ENCODE measurements at places on chromosomes 12 and 14. TPM values are rescaled to one million over a fixed set of nuclear protein-coding genes. Genes with fewer than 3 reads are reported as not detected.

- no peak overlapping the region for H3K4me3 ChIP-seq
- H3K4me1 ChIP-seq: no peaks in the 10 kb centered on the region
- no peak overlapping the region for H3K27ac ChIP-seq
Observed at GRCh38 chr12:106235770-106236169, 12.1 kb downstream of the CKAP4 start.

Gene SLC4A8
- 49.5 TPM for total RNA-seq

Gene SLC24A4
- total RNA-seq: 0.18 TPM

DNA sequence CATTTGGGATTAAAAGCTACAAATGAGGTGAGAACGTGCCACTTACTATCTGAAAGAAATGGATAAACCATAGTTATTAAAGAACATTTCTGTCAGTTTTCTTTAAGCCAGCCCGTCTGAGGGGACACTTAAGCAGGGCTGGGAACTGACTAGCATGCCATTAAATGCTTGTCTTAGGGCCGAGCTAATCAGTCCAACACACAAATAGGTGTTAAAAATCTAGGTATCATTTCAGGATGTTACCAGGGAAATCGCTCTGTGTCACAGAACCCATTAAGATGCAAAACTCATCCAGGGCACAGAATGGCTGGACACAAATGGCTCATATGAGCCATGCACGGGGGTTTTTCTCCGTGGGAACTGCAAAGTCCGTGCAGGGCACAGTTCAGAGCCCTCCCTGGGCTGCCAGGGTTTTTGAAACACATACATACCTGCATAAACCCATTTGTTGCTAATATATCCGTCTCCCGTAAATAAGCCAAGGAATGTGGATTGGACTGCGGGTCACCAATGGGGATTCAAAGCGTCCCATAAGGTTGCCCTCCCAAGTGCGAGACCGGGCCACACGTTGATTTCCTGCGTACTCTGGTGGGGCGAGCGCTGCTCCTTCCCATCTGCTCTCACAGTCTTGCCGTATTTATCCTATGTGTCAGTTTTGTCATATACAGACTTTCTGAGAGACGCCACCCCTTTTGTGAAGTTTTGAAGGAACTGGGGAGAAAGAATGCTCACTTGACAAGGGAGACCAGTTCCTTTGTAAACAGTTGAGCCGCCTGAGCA is 5.4 kb upstream of the GSC start:
- no peak overlapping the region for H3K4me3 ChIP-seq
- peaks cover 10% of the 10 kb centered on the region for H3K4me1 ChIP-seq
- H3K36me3 ChIP-seq: no peaks in the 10 kb centered on the region
- DNase-seq: no peak

DNA sequence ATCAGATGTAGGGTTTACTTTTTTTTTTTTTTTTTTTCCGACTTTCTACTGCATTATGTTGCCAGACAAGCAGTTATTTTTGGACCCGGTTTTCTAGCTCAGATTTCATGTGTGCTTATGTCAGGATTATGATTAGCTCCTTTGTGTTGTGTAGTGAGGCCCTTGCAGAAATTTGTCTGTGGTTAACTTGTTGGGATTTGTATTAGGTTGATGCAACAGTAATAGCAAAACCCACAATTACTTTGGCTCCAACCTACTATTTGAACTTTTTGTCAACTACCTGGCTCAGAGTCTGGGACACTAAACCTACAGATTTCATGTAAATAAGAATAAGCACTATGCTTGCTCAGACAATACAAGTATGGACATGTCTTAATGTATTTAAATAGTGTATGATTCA is 44.1 kb upstream of the KCNJ8 start:
- no peak overlapping the region for H3K27ac ChIP-seq
- no peak overlapping the region for H3K4me3 ChIP-seq
- no peaks in the 10 kb centered on the region for H3K27me3 ChIP-seq
- DNase-seq: no peak
- no peaks in the 10 kb centered on the region for H3K36me3 ChIP-seq

DNA sequence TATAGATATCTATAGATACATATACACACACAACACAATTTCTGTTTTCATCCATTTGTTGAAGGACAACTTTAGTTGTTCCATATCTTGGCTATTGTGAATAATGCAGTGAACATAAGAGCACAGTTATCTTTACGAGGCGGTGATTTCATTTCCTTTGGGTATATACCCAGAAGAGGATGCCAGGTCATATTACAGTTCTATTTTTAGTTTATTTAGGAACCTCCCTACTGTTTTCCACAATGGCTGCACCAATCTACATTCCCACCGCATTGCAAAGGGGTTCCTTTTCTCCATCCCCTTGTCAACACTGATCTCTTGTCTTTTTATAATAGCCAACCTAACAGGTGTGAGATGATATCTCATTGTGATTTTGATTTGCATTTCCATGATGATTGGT is 143.4 kb upstream of the ARHGAP5 start:
- no peak for DNase-seq
- H3K4me1 ChIP-seq: no peaks in the 10 kb centered on the region
- H3K36me3 ChIP-seq: no peaks in the 10 kb centered on the region
- H3K27me3 ChIP-seq: no peaks in the 10 kb centered on the region
- H3K27ac ChIP-seq: no peak overlapping the region

GRCh38 chr12:104480012-104480411 is 23.3 kb downstream of the CHST11 start:
- no peaks in the 10 kb centered on the region for H3K27me3 ChIP-seq
- no peaks in the 10 kb centered on the region for H3K36me3 ChIP-seq
- peak; percentile 35 for DNase-seq
- H3K4me3 ChIP-seq: no peak overlapping the region

Gene RNF212B
- not detected for total RNA-seq

All from Peyer's patch (tissue), 4 donors.